Fibroblast of skin of left biceps (primary cell): ENCODE measurements at places on chromosomes 5 and 9.

- no peak for DNase-seq
Measured at GRCh38 chr9:35756275-35757225, 2.5 kb upstream of the MSMP start.

DNA sequence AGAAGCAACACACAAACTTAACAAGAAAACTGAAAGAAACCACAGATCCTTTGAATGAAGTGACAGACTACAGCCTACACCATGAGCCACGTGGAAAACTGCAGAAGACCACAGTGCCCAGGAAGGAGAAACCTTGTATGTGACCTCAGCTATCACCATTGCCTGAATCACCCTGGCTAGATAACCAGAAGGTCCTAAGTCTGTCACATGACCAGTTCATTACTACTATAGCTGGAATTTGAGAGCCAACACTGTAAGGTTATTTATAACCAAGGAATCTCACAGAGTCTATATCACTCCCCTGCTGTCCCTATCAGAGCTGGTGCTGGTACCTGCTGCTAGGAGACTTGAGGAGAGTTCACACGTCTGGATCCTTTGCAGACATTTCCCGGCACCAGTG, 90.3 kb upstream of the FBXL17 start:
- DNase-seq = no peak

- DNase-seq = no peak
Measured at GRCh38 chr9:135885100-135885853, 22.1 kb downstream of the CAMSAP1 start.

GRCh38 chr5:127098241-127098640, 24.9 kb upstream of the C5orf63 start:
- DNase-seq = no peak

GRCh38 chr5:74428876-74429275, 211.7 kb downstream of the ENC1 start:
- no peak for DNase-seq

GRCh38 chr5:113572716-113573115, 59.2 kb downstream of the YTHDC2 start:
- no peak for DNase-seq

- DNase-seq = no peak
Measured at GRCh38 chr9:101018467-101018866, 10.1 kb upstream of the PLPPR1 start.

DNA sequence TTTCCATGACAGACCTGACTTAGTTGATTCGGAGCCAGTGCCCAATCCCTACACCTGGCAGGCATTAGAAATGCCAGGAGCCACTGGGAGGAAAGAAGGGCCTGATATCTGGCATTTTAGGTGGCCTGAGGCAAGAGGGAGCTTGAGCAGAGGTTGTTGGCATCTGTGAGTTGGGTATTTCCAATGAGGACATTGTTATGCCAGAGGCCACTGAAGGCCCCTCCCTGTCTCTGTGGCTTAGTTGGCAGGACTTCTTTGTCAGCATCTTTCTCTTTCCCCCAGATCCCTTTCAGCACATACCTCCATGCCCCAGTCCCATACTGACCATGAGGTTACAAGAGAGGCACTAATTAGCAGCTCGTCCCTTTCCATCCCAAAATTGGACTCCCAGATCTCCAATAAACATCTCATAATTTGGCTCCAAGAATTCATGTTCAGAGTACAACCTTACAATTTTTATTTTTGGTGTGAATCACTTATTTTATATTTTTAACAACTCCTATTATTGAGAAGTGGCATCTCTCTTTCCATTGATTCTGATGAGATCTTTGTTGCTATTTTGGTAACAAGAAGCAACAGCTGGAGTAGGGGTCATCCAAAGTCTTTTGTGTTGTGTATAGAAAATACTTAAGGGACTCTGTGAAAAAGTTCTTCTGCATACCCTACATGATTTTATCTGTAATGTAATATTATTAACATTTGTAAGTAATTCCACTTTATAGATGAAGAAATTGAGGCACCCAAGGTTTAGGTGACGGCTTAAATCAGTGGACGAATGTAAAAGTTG, 68.6 kb upstream of the MAP3K1 start:
- no peak for DNase-seq

GRCh38 chr5:112186401-112186990, 232.6 kb downstream of the EPB41L4A start:
- DNase-seq = no peak

- DNase-seq = no peak
Measured at GRCh38 chr9:92488681-92489550, 6.6 kb upstream of the ASPN start.
